ENCODE measurements at places on chromosomes 16 and 17.

- DNase-seq, result no peak
Observed at GRCh38 chr16:81310045-81310644, 4.6 kb upstream of the GAN start.

DNA sequence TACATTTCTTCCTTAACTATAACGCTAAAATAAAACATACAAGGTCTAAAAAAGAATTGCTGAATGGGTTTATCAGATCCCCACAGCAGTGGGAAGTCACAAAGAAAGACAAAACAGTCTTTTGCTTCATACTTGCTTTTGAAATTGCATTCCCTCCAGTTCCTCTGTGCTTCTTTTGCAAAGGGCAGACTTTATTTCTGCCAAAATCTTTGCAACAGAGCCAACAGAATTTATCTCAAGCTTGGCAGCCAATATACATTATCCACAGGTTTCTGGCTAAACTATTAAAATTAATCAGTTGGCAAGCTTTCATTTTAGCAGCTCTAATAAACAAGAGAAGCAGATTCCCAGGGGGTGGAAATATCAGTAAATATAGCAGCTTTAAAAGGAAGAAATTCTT, 378.9 kb upstream of the CA10 start:
- DNase-seq, result no peak

DNA sequence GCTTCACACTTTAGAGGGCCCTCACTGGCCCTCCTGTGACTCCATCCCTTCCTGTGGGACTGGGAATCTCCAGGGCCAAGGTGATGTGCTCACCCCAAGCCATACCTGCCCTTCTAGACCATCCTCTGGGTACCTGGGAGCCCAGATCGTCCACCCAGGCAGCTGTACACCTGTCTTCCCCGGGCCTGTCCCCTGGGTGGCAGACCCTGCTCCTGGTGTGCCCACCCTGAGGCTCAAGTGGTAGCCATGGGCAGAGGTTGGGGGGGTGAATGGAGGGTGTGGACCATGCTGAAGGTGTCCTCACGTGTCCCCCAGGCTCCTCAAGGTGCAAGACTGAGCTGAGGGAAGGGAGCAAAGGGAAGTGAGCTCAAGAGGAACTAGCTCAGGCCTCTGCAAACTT, 9.3 kb downstream of the CLEC10A start:
- DNase-seq, result no peak

DNA sequence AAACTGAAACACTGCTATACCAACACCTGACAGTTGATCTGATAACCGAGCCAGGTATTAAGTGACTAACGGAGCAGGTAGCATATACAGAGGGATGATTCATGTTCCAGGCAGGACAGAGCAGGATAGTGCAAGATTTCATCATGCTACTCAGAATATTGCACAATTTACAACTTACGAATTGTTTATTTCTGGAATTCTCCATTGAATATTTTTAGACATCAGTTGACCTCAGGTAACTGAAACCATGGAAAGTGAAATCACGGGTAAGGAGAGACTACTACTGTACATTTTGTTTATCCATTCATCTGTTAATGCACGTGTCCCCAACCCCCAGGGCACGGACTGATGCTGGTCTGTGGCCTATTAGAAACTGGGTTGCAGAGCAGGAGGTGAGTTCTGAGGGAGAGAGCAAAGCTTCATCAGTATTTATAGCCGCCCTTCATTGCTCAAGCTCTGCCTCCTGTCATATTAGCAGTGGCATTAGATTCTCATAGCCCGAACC, 14.5 kb upstream of the PPM1E start:
- no peak for DNase-seq

GRCh38 chr17:17206913-17207335, 791 bp upstream of the PLD6 start:
- no peak for DNase-seq

GRCh38 chr16:8768692-8769091, 28.7 kb downstream of the TMEM186 start:
- no peak for DNase-seq

DNA sequence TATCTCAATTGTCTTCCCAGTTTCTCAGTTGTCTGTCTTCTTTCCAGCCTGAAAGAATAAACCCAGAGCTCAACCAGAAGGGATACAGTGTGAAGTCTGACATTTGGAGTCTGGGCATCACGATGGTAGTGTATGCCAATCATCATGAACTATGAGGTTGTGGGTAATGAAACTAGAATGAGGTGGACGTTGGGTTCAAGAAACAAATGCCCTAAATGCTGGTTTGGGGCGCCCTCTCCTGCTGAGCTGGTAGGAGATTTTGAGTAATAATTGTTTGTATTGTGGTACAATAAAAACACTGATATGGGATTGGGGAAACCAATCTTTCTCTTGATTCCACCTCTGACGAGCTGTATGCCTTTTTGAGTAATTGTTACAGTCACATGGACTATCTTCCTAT, 110.4 kb downstream of the MAP2K6 start:
- DNase-seq, result no peak

GRCh38 chr16:31488468-31489297, 5.8 kb downstream of the SLC5A2 start:
- no peak for DNase-seq

- DNase-seq, result no peak
Observed at GRCh38 chr17:42010898-42011516, 6.2 kb downstream of the DNAJC7 start.

DNA sequence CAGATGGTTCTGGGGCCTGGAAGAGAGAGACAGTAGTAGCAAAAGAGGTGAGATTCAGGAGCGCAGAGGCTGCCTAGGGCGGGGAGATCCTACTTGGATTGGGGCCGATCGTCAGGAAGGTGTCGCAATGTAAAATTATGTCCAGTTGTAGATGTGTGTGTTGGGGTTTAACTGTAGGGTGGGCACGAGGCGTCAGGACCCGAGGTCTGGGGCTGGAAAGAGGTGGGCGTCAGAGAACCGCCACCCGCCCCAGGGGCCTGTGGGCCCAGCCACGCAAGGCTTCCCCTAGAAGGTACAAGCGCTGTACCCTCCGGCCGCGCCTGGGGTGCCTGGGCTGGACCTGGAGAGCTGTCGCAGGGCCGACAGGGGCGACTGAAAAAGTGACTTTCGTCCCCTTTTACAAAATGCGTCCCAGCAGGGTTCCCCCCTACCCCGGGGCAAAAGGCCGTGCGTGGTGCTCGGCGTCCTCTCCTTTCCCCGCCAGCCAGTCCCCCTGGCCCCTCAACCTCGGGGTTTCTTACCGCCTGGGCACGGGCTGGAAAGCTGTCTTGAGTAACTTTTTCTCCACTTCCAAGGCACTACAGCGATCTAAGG, 2.8 kb downstream of the IRX3 start:
- DNase-seq, result no peak

DNA sequence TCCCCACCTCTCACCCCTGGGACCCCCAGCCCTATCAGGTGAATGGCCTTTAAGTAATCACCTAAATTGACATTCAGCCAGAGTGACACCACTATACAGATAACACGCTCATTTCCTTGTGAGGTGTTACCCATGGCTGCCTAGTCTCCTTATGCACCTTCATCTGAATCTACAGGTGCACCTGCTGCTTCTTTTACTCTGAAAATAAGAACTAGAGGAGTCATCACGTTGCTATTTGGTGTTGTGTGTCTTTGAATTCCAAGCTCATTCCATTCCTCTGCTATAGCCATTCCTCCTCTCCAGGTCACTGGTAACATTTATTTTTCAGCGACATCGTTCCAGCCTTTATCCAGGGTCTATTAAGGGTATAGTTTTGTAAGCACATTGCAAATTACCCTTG, 9.8 kb downstream of the LGALS9 start:
- DNase-seq, result no peak

- DNase-seq, result no peak
Observed at GRCh38 chr17:50423553-50424159, 2.4 kb upstream of the ACSF2 start.

Measured in activated B cell treated with CpG ODN at 0.5 μM for 24 hours (primary cell).